NCI-H1048 (cell line): ENCODE measurements at places on chromosomes 16 and 17.

DNA sequence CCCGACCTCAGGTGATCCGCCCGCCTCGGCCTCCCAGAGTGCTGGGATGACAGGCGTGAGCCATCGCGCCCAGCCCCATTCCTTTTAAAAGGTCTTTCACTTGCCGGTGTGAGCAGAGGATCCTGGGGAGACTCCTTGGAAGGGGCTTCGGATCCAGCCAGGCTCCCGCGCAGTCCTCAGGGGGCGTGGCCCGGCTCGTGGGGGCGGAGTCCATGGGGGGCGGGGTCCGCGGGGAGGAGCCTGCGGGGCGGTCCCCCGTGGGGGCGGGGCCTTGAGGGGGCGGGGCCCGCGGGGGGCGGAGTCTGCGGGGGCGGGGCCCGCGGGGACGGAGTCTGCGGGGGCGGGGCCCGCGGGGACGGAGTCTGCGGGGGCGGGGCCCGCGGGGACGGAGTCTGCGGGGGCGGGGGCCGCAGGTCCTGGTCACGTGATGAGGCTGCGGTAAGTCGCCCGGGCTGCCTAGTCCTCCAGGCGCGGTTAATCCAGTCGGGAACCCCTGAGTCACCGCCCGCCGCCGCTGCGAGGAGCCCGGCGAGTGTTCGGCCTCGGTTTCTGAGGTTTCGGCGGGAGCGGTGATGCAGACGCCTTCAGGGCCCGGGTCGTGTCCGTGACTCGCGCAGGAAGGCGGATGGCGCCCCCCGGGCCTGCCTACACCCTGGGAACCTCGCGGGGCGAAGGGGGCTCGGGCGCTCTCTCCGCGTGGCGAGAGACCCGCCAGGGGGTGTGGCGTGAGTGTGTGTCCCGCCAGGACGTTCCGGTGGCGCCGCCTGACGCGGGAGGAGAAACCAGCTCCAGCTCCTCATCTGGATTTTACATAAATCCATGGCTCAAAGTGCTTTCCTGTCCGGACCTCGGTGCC, 23.6 kb upstream of the ABR start:
- DNase-seq: peak; percentile 28

DNA sequence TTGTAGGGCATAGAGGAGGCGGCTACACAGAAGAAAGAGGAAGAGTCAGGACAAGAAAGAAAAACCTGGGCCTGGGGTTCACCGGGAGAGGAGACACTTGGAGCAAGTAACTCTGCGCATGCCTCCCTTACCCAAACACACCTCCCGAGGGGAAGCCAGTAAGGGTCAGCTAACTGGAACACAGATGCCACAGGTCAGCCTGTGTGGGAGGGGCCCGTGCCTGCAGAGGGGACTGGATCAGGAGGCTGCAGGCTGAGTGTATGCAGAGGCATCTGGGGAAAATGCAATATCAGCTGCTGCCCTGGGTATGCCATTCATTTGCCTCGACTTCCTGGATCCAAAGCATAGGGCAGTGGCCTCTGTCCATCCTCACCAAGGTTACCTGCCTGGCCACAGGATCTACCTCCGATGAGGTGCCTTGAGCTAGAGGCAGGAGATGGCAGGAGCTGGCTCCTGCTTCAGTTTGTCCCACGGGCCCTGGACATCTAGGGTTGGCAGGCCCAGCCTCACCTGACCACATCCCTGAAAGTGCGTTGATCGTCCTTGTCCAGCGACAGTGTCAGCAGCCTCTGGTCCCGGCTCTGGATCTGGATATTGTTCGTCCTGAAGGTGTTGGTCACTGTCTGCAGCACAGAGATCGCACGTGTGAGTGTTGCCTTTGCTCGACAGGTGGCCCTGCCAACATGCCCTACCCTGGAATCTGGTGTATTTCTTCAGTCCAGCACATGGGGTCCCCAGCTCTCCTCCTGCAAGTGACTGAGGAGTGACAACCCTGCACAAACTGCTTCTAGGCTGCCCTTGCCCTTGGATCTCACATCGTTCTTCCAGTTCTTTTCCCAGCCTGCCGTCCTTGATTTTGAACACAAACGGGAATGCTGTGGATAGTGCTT, 4.6 kb upstream of the MFSD6L start:
- DNase-seq: no peak

- DNase-seq: no peak
Observed at GRCh38 chr16:79069633-79070032, 530.9 kb downstream of the MAF start.

GRCh38 chr17:3993493-3994220, 29.4 kb upstream of the ATP2A3 start:
- DNase-seq: no peak

- no peak for DNase-seq
Observed at GRCh38 chr17:35449371-35449931, 885 bp upstream of the SLFN13 start.

DNA sequence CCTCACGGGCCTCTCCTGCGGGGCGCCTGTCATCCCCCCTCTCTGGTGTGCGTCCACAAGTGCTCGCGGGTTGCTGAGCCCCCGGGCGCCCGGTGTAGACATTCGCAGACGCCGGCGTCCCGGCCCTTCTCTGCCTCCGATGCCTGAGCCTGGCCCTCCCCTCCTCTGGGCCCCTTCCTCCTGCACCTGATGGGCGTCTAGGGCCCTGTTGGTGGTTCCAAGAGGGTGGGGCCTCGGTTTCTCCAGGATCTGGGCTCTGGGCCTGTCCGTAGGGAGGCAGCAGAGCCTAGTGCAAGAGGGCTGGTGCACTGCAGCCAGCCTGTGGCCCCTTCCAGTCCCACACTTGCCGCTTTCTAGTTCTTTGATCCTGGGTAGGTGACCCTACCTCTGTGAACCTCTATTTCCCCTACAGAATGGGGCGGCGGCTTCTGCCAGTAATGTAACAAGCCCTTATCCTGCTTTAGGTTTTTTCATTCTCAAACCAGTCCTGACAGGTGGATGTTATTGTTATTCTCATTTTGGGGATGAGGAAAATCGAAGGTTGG, 623 bp downstream of the E4F1 start:
- no peak for DNase-seq

DNA sequence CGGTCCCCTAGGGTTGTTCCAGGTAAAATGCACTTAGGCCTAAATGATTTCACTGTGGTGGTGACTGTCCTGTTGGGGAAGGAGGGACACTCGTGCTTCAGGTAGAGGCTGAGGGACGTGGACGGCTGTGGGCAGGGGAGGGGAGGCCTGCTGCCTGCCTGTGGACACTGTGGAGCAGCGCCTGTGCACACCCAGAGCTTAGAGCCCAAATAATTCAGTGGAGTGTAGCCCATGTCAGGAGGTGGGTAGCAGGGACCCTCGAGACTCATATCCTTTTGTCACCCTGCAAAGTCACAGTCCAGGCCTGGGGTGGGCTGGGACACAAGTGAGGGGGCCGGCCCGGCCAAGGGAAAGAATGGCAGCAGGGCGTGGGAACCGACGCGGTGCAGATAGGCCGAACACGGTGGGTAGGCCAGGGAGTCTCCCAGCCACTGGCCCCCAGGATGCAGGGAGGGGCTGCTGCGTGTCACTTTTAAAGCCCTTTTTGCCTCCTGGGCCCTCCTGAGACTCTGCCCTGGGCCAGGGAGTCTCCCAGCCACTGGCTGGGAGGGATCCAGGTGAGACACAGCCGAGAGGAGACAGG, 733 bp upstream of the NHERF2 start:
- no peak for DNase-seq

- no peak for DNase-seq
Observed at GRCh38 chr17:49022391-49022941, 25.3 kb downstream of the IGF2BP1 start.

DNA sequence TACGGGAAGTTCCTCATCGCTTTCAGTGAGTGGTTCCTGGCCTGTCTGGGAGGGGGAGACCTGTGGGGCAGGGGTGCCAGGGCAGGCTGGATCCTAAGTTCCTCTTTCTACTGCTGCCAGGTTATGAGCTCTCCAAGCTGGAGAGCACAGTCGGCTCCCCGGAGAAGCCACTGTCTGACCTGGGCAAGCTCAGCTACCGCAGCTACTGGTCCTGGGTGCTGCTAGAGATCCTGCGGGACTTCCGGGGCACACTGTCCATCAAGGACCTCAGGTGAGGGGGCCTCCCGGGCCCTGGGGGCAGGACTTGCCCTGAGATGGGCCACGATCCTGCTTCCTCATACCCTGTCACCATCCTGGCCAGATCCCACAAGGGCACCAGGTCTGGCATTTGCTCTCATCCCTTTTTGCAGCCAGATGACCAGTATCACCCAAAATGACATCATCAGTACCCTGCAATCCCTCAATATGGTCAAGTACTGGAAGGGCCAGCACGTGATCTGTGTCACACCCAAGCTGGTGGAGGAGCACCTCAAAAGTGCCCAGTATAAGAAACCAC, 5.1 kb downstream of the PRSS8 start:
- DNase-seq: no peak
